Astrocyte of the cerebellum (primary cell): ENCODE measurements at places on chromosomes 7 and 10.

DNA sequence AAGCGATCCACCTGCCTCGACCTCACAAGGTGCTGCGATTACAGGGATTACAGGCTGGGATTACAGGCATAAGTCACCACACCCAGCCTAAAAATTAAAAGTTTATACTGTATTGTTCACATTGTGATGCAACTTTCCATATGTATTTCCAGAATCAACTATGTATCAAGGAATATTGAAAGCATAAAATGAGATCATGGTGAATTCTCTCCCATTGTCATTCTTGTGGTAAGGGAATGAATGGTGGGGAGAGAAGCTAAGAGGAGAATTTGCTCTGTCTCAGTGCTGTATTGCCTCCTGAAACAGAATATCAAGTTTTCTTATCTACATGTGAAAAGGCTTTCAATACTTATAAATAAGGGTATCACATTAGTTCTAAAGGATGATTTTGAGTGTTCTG is 81.7 kb downstream of the CD36 start:
- no peak for DNase-seq

DNA sequence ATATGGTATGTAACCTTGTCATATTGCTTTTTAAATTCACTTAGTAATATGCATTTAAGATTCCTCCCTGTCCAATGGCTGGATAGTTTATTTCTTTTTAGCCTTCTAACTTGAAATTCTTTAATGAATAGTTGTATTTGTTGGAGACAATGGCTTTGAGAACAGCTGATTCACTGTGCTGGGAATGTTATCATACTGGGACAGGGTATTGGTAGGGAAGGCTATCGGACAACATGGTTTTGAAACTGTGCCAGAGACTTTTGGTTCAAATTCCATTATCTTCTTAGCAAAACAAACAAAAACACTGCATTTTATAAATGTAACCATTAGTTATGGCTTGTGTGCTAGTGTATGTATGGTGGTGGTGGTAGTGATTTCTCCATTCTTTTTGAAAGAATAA is 517.1 kb upstream of the ANKRD30A start:
- DNase-seq: peak; percentile 64

DNA sequence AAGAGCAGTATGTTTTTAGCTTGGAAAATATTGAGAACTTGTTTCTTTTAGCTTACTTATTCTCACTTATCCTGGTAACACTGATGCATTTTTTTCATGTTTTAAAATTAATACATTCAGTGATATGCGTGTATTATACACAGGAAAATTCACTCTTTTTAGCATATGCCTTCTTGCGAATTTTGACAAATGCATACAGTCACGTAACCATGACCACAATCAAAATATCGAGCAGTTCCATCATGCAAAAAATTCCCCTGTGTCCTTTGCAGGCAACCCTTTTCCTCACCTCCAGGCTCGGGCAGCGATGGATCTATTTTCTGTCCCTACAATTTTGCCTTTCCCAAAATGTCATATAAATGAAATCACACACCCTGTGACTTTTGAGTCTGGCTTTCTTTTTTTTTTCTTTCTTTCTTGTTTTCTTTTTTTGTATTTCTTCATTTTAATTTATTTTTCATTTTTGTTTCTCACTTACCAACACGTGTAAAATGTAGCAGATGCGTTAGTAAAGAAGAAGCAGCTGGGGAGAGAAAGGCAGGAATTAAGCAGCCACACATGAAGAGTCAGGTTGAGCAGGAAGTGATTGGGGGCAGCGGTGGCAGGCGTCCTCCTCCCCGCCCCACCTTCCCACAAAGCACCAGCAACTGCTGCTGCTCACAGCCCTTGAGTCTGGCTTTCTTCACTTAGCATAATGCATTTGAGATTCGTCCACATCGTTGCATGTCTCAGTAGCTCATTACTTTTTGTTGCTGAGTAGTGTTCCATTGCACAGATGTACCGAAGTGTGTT is 29.9 kb downstream of the ADRB1 start:
- DNase-seq: no peak

- DNase-seq: no peak
Observed at GRCh38 chr10:29756451-29756850, 121.7 kb upstream of the SVIL start.

DNA sequence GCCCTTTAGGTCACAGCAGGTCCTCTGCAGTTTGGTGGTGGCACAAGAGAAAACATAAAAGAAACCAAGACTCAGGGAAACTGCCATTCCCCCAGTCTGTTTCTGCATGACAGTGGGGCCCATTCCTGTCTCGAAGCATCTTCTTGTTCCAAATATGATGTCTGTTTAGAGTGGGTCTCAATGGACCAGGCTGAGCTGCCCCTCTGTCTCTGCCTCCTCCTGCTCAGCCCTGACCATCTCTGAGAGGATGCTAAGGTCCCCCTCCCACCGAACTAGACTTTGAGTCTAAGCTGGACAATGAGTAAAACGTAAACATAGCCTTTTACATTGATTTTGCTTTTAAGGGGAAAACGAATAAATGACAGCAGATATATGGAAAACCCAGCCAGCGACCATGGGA is 40.4 kb downstream of the CLEC2L start:
- no peak for DNase-seq

DNA sequence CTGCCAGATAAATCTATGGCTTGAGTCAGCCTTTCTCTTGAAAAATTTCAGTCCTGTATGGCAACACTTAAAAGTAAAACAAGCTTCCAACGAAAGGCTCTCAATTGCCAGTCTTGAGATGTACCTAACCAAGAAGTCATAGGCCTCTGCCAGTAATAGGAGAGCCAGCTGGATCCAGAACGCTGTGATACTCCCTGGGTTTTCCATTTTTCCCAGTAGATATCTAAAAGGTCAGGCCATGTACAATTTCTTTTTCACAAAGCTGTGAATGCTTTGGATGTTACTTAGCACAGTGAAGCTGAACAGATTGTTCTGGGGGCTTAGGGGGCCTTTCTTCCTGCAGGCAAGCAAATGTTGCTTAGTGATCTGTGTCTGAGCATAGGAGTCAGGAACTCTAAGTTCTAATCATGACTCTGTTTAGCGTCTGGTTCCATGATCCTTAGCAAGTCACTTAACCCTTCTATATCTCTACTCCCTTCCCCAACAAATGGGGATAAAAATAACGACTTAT is 86.5 kb downstream of the ARMH3 start:
- no peak for DNase-seq

DNA sequence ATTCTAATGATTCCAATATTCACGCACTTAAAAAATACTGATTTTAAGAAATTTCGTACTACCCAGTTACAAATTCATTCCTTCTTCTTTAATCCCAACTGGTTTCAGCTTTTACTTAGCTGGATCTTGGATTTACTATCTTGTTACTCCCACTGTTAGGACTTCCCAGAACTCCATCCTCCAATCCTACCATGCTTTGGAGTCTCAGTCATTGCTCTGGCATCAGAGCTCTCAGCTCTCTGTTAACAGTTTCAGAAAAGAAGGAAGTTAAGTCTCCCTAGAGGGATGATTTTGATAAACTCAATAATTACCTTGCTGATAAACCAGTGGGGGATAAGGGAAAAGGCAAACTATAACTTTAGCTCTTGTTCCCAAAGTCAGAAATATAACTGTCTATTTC is 9.5 kb downstream of the PPA1 start:
- no peak for DNase-seq

- no peak for DNase-seq
Observed at GRCh38 chr7:391961-392524, 102.1 kb downstream of the FOXL3 start.
